ENCODE measurements at places on chromosomes 6 and 20.

DNA sequence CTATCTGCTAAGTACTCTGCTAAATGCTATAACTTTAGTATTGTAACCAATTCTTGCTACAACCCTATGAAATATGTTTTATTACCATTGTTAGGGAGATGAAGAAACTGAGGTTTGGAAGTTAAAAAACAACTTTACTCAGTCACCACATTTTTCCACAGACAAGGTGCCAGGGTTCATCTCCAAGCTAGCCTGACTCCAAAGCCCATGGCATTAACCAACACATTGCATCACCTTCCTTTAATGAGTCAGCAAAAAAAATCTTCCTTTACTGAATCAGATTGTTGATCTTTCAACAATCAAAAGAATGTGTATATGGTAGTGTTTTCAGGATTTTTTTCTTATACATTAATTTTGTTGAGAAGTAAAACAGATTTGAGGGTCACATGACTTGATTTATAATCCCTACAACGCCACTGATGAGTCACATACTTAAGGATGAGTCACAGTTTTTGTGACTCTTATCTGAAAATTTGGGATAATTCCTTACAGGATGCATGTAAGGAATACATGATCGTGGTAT lies 41.5 kb downstream of the MAN1A1 start:
- DNase-seq, result no peak

GRCh38 chr6:170271771-170272314 lies 19.0 kb downstream of the DLL1 start:
- DNase-seq, result no peak

- DNase-seq, result no peak
Observed at GRCh38 chr6:113095841-113096240, 748.7 kb downstream of the RFPL4B start.

GRCh38 chr6:55882718-55883569 lies 7.6 kb upstream of the BMP5 start:
- DNase-seq, result no peak

DNA sequence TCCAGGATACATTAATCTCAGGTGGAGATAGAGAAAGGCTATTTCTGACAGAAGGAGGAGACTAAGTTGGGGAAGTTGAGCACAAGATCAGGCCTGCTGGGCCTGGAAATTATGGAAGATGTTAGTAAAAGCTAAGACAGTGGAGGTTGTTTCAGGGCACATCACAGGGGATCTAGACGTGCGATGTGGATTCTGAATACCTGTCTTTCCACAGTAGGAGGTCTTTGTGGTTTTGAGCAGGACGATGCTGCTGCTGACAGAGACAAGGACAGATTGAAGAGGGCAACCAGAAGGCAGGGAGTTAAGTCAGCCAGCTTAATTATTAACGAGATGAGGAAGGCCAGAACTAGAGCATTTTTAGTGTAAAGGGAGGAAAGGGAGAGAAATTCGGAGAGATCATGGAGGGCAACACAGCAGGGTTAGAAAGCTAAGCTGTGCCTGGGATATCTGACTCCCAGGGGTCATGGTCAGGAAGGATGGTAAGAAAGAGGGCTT lies 384.9 kb downstream of the MAFB start:
- no peak for DNase-seq

- DNase-seq, result no peak
Observed at GRCh38 chr6:136408204-136408603, 118.6 kb upstream of the BCLAF1 start.

GRCh38 chr20:31707994-31708735 lies 14.5 kb downstream of the BCL2L1 start:
- peak; percentile 90 for DNase-seq

GRCh38 chr6:44359973-44360372 lies 17.5 kb downstream of the SPATS1 start:
- no peak for DNase-seq

GRCh38 chr6:111342913-111343312 lies 140.1 kb downstream of the REV3L start:
- DNase-seq, result peak; percentile 62

- no peak for DNase-seq
Observed at GRCh38 chr20:45269754-45270270, 15.4 kb upstream of the SLPI start.

DNA sequence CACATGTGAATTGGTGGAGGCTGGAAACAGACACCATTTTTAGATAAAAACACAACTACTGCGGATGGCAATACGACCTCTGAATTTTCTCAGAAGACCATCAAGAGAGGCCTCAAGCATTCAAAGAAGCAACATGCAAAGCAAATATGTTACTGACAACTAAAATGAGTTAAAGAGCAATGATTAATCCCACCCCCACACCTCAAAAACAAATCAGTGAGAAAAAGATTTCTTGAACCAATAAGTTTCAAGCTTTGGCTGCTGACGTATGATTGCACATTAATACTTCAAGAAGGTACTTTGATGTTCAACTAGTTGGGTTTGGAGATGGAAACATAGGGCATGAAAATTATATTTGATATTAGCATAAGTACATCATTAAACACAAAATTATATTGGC lies 982 bp downstream of the MMUT start:
- no peak for DNase-seq

GRCh38 chr20:49762940-49763766 lies 49.5 kb upstream of the B4GALT5 start:
- no peak for DNase-seq

DNA sequence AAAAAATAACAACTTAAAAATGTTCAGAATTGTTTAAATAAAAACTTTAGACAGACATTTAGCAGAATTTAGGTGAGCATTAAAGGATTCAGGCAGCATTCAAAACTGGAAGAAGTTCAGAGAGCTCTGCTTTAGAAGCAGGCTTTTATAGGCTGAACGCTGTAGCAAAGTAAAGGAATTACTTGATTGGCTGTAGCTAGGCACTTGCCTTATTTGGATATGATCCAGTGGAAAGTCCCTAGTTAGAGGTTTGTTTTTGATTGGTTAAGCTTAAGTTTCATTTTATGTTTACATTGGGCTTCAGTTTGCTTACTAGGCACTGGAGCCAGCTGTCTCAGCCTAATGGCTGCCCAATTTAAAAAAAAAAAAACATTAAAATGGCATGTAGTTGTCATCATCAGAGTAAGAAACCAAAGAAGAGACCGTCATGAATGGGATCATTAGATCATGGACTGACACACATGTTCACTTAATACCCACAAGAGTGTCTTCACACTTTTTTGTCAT lies 65.1 kb downstream of the CBFA2T2 start:
- DNase-seq, result peak; percentile 82

- peak; percentile 58 for DNase-seq
Observed at GRCh38 chr6:157269261-157269794, 54.0 kb downstream of the TMEM242 start.

DNA sequence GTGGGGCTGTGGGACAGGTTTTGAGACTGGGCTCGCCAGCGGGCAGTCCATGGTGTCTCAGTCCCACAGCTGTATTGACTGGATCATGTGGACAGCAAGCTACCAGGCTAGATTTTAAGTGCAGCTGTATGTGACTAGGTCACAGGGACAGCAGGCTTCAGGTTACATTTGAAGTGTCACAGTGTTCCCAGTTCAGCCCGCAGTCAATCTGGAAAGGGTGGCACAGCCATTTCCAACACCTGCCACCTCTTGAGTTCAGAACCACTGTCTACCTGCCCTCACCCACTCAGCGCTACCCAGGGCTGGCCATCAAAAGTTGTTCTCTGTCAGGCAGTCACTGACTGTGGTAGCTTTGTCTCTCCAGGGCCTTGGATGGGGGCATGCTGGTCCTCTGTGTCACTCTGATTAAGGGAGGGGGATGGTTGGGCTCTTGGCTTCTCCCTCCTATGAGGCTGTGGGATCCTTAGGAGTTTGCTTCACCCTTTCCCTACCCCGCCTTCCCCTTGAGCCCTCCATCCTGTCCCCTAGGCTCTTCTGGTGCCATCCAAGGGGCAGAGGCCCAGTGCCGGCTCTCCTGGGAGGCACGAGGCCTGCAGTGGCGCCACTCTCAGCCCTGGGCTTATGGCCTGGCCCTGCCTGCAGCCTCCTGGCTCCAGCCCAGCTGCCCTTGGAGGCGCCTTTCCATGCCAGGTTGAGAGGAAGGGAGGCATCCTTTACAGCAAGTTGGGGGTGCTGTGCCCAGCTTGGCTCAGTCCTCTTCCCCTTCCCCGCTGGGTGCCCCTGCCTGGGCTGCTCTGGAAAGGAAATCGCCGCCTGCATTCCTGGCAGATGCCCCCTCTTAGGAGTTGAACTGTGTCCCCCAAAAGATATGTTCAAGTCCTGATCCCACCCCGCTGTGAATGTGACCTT lies 44.9 kb downstream of the PNLDC1 start:
- DNase-seq, result no peak

- no peak for DNase-seq
Observed at GRCh38 chr6:2982426-2983117, 11.2 kb upstream of the SERPINB6 start.

- no peak for DNase-seq
Observed at GRCh38 chr20:58306421-58307261, 2.9 kb upstream of the RAB22A start.

GRCh38 chr6:108556866-108557493 lies 3.7 kb upstream of the FOXO3 start:
- peak; percentile 49 for DNase-seq

DNA sequence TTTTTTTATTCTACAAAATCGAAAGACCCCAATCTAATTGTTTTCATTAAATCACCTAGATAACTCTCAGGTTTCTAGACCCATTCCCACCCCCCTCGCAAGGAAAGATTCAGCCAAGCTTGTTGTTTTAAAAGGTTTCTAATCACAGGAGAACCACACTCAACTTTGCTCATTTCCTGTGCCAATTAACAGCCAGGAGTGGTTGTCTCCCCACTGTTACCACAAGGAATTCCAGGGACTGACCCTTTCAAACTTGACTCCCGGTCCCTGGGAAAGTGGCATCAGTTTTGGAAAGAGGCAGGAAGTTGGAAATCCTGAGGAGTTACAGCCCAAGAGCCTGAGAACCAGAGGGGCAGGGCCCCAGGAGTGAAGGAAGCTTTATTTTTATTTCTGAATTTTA lies 561.3 kb upstream of the JAG1 start:
- DNase-seq, result no peak

DNA sequence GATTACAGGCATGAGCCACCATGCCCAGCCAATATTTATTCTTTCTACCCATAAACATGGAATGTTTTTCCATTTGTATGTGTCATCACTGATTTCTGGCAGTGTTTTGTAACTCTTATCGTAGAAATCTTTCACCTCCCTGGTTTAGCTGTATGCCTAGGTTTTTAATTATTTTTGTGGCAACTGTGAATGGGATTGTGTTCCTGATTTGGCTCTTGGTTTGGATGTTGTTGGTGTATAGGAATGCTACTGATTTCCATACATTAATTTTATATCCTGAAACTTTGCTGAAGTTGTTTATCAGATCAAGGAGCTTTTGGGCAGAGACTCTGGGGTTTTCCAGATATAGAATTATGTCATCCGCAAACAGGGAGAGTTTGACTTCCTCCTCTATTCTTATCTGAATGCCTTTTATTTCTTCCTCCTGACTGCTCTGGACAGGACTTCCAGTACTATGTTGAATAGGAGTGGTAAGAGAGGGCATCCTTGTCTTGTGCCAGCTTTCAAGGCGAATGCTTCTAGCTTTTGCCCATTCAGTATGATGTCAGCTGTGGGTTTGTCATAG lies 198.6 kb downstream of the ZDHHC14 start:
- DNase-seq, result no peak

DNA sequence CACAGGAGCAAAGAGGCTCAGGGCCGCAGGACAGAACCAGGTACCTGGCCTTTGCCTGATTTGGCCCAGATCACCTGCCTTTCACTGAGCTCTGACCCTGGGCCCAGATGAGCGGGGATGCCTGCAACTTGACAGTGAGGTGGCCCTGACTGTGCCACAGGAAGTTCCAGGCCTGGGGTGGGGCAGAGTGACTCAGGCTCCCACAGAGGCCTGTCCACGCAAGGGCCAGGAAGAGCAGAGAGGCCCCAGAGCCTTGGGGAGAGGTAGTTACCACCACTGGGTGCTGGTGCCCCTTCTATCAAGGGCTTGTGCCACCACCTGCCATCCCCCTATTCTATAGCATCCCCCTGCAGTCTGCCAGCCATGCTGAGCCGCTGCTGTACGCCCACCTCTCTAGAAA lies 4.1 kb upstream of the NOL4L start:
- DNase-seq, result no peak
